Activated CD8-positive, alpha-beta T cell treated with anti-CD3 and anti-CD28 coated beads for 36 hours (primary cell): ENCODE measurements at places on chromosomes 1 and 21. TPM values are rescaled to one million over a fixed set of nuclear protein-coding genes. Genes with fewer than 3 reads are reported as not detected.

AQP10 gene
- not detected for total RNA-seq

ORC1 gene
- total RNA-seq, result 51.8 TPM

CYB5RL gene
- 11.4 TPM for total RNA-seq

LENEP gene
- not detected for total RNA-seq

TEX38 gene
- not detected for total RNA-seq

RAB7B gene
- total RNA-seq, result not detected

GJB4 gene
- not detected for total RNA-seq

WDR4 gene
- 53.5 TPM for total RNA-seq

AIRE gene
- not detected for total RNA-seq

PYHIN1 gene
- 7.0 TPM for total RNA-seq

NR1I3 gene
- not detected for total RNA-seq

OVAAL gene
- not detected for total RNA-seq

C4BPA gene
- total RNA-seq, result not detected

HPDL gene
- total RNA-seq, result 37.5 TPM

SLAMF9 gene
- not detected for total RNA-seq

FAM72C gene
- 21.4 TPM for total RNA-seq

AJAP1 gene
- 0.65 TPM for total RNA-seq

NHLH1 gene
- total RNA-seq, result 0.22 TPM

TTC34 gene
- 0.81 TPM for total RNA-seq

LEFTY2 gene
- total RNA-seq, result not detected

LRRC71 gene
- not detected for total RNA-seq

IL12RB2 gene
- 29.1 TPM for total RNA-seq

KPRP gene
- not detected for total RNA-seq

SPRR2E gene
- not detected for total RNA-seq

OR6N1 gene
- total RNA-seq, result not detected
